ENCODE measurements at places on chromosomes 11 and 22. TPM values are rescaled to one million over a fixed set of nuclear protein-coding genes. Genes with fewer than 3 reads are reported as not detected.

DNA sequence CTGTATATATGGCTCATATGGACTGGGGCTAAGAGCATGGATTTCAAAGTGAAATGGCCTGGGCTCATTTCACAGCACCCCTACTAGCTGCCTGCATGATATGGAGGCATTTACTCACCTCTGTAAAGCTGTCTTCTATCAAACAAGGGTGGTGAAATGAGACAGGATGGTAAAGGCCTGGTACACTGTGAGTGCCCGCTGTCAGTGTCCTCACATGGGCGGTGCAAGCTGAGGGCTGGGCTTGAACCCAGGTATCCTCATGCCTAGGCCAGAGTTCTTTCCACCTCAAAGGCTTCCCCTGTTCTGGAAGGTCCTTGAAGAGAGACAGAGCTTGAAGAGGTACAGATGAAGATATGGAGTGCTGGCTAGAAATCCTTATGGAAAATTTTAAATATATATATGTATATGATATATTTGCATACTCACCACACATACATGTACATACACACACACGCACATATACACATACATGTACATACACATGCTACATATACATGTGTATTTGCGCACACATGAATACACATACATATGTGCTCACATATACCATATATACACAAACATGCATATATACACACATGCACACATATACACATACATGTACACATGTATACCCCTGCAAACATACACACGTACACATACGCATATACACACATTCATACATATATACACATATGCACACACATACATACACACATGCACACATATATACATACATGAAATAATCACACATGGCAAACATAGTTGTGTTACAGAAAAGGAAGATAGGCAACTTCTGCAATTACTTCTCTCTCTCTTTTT, 44.7 kb downstream of the MICAL2 start:
- H3K4me3 ChIP-seq = no peak overlapping the region
- no peak for DNase-seq
- H3K27me3 ChIP-seq = no peaks in the 10 kb centered on the region

GRCh38 chr11:113329725-113330124, 15.3 kb downstream of the TTC12 start:
- no peak overlapping the region for H3K4me3 ChIP-seq
- peaks cover 11% of the 10 kb centered on the region for H3K4me1 ChIP-seq
- peaks cover 19% of the 10 kb centered on the region for H3K36me3 ChIP-seq
- DNase-seq = no peak
- H3K27me3 ChIP-seq = no peaks in the 10 kb centered on the region
- H3K27ac ChIP-seq = no peak overlapping the region

TNRC6B gene
- 37.5 TPM for total RNA-seq

- no peak overlapping the region for H3K27ac ChIP-seq
- H3K36me3 ChIP-seq = no peaks in the 10 kb centered on the region
- H3K27me3 ChIP-seq = no peaks in the 10 kb centered on the region
- no peak for DNase-seq
- H3K4me1 ChIP-seq = peaks cover 6% of the 10 kb centered on the region
These were observed 22.0 kb upstream of the TUB start for GRCh38 chr11:8059030-8059429.

DNA sequence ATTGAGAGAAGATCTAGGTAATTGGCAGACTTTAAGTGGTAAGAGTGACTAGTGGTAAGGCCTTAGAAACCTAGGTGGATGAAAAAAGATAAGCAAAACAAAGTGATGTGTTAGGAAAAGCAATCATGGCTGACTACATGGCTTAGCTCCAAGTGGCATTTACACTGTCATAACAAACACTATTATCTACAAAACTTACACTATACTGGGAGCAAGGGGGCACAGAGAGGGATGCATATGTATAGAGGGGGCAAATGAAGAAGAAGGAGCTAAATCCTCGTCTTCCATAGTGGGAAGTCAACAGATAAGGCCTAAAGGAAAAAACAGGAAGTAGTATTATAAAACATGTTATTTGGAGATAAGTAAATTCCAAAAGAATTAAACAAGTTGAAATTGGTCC, 32.5 kb downstream of the ADORA2A start:
- H3K4me3 ChIP-seq = no peak overlapping the region
- H3K4me1 ChIP-seq = peaks cover 5% of the 10 kb centered on the region
- H3K36me3 ChIP-seq = no peaks in the 10 kb centered on the region
- DNase-seq = no peak
- H3K27ac ChIP-seq = no peak overlapping the region

GRCh38 chr11:128509621-128510389, 77.6 kb downstream of the ETS1 start:
- H3K27me3 ChIP-seq = no peaks in the 10 kb centered on the region
- peak overlapping the region; percentile 99 for H3K27ac ChIP-seq
- peaks cover 95% of the 10 kb centered on the region for H3K4me1 ChIP-seq
- peak overlapping the region; percentile 80 for H3K4me3 ChIP-seq
- H3K36me3 ChIP-seq = peaks cover 91% of the 10 kb centered on the region
- DNase-seq = no peak

DNA sequence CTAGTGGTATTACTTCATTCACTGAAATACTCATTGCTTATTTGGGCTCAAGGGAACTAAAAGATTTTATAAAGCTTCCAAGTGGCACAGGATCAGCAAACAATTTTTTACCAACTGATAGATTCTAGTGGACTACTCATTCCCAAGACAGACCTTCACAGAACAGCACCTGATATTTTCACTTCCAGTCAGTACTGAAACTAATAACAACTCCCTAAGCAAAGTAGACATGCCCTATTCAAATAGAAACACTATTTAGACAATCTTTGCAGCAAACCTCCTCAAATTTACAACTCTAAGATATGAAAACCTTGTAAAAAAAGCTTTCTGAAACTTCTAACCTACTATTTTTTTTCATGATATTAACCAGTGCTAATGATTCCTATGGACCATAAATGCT, 2345.8 kb downstream of the LRRC4C start:
- H3K27ac ChIP-seq = no peak overlapping the region
- no peak for DNase-seq
- H3K4me3 ChIP-seq = no peak overlapping the region
- no peaks in the 10 kb centered on the region for H3K36me3 ChIP-seq
- no peaks in the 10 kb centered on the region for H3K4me1 ChIP-seq

GRCh38 chr11:22426915-22427314, 88.7 kb downstream of the SLC17A6 start:
- no peak for DNase-seq
- H3K4me1 ChIP-seq = peaks cover under 1% of the 10 kb centered on the region
- H3K36me3 ChIP-seq = no peaks in the 10 kb centered on the region
- no peak overlapping the region for H3K27ac ChIP-seq

DNA sequence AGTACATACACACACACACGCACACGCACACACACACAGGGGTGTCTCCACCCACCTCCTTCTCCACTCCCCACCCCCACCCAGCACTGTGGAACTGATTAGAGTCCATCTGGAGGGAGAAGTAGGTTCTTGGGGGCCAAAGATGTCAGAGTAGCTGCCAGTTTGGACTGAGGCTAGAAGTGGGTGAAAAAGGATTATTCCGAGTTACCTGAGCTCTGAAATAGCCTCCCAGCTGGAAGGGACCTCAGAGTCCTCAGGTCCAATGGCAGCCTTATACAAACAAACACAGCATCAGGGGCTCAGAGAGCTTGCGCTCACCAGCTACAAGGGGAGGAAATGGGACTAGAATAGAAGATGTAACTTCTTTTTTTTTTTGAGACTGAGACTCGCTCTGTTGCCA, 20.8 kb downstream of the IL10RA start:
- peaks cover 15% of the 10 kb centered on the region for H3K36me3 ChIP-seq
- DNase-seq = no peak
- no peak overlapping the region for H3K4me3 ChIP-seq
- peak overlapping the region; percentile 78 for H3K27ac ChIP-seq
- peaks cover 91% of the 10 kb centered on the region for H3K4me1 ChIP-seq
- H3K27me3 ChIP-seq = no peaks in the 10 kb centered on the region

C1QTNF4 gene
- total RNA-seq = not detected

DNA sequence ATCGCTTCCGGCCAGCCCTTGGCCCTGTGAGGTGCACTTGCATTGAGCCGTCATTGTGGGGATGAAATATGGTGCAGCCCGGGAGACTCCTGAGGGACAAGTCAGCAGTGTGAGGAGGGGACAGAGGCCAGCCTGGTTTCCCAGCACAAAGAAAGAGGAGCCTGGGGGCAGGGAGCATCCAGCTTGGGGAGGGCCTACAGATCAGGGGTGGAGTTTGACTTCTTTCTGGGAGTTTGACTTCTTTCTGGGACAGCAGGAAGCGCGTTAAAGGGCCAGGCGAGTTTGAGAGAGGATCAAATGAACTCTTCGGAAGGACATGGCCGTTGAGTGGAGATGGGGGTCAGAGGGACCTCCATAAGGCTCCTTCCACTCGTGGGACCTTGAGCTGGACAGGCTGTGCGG, 91.9 kb downstream of the LRRC32 start:
- H3K36me3 ChIP-seq = no peaks in the 10 kb centered on the region
- no peak overlapping the region for H3K4me3 ChIP-seq
- H3K27ac ChIP-seq = no peak overlapping the region
- no peaks in the 10 kb centered on the region for H3K4me1 ChIP-seq
- H3K27me3 ChIP-seq = peaks cover 30% of the 10 kb centered on the region

MSANTD2 gene
- 7.2 TPM for total RNA-seq

DNA sequence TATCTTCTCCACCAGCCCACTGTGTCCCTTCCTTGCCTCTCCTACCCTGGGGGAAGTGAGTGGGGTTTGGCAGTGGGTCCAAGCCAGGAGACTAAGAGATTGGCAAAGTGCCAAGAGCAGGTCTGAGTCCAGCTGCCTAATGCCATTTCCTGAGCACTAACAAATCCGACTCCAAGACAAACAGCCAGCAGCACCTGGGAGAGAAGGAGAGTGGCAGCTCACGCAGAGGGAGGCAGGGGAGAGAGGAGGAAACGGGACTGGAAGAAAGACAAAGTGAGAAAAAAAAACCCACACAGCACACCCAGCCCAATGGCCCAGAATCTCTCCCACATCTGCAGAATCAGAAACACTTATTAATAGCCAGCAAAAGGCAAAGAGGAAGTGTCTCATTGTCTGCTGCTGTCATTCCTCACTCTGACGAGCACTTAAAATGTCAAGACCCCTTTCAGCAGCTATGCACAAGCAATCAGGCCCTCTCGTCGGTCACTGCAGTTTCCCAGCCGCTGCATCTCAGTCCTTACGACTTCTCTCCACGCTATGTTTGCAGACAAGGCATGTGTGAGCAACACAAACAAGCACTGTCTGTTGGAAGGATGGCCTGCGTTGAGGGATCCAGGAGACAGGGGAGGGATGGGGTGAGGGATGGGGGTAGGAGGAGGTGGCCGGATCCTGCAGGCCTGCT, 558.4 kb upstream of the CADM1 start:
- H3K36me3 ChIP-seq = no peaks in the 10 kb centered on the region
- DNase-seq = no peak
- no peak overlapping the region for H3K27ac ChIP-seq
- no peak overlapping the region for H3K4me3 ChIP-seq
- peaks cover 18% of the 10 kb centered on the region for H3K27me3 ChIP-seq

CYP2D6 gene
- total RNA-seq = 2.4 TPM

TRPM5 gene
- not detected for total RNA-seq

DNA sequence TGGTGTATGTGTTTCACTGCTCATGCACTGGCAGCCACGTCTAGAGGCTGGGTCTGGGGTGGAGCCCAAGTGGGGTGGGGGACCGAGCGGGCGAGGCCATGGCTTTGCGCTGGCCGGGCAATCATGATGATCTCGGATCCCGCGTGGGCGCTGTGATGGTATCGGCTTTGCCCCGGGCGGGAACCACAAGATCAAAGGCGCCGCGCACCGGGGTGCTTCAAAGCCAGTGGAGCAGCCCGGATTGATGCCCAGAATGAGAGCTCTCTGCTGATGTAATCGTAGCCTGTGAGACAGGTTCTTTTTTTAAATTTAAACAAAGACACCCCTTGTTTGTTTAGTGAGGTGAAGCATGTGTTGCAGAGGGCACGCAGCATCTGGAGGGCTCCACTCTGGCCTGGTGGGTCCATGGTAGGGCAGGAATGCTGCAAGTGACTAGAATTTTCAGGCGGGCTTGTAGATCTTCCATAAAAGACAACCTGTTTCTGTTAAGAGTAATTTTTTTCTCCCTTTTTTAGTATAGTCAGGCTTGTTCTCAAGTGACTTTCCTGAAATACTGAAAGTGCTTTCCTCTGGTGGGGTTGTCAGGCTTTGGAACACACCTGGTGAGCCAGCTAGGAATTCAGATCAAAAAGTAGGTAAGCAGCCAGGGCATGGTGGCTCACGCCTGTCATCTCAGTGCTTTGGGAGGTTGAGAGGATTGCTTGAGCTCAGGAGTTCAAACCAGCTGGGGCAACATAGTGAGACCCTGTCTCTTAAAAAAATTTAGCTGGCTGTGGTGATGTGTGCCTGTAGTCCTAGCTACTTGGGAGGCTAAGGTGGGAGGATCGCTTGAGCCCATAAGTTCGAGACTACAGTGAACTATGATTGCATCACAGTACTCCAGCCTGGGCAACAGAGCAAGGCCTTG, 40.7 kb downstream of the ZNRF3 start:
- H3K4me3 ChIP-seq = no peak overlapping the region
- H3K36me3 ChIP-seq = no peaks in the 10 kb centered on the region
- peaks cover 73% of the 10 kb centered on the region for H3K27me3 ChIP-seq
- no peak overlapping the region for H3K27ac ChIP-seq

DNA sequence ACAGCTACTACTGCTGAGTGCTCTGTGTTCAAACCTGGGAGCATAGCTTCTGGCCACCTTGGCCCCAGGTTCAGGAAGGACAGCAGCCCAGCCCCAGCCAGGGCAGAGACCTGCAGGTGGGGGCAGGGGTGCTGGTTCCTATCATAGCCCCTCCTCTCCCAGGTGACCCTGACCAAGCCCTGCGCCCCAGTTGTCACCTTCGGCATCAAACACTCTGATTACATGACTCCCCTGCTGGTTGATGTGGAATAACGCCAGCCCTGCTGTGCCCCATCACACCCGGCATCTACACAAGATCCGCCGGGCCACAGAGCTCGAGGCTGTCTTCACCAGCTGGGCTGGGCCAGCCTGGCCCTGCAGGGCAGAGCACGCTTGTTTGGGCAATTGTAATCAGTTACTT, 6.9 kb downstream of the SCGB1C1 start:
- H3K4me3 ChIP-seq = no peak overlapping the region
- H3K27ac ChIP-seq = no peak overlapping the region
- H3K27me3 ChIP-seq = no peaks in the 10 kb centered on the region

KLHL35 gene
- 0.21 TPM for total RNA-seq

KCNQ1OT1 gene
- total RNA-seq = 0.14 TPM

DNA sequence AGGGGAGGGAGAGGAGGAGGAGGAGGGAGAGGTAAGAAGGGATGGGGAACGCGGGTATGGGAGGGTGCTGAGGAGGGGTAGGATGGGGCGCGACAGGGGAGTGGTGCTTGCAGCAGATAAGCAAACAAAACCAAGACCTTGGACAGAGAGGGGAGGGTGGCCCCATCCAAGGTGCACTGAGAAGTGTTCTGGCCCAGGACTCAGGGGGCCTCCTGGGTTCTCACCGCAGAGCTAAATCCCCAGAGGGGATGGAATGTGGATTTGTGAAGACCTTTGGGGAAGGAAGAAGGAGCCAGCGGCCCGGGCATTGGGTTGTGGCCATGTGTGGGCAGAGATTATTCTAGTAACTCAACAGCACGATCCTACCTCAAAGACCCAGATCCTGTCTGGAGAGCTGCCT, 90.9 kb upstream of the LINC01488 start:
- H3K4me1 ChIP-seq = no peaks in the 10 kb centered on the region
- H3K27me3 ChIP-seq = no peaks in the 10 kb centered on the region
- no peak overlapping the region for H3K4me3 ChIP-seq
- peaks cover 4% of the 10 kb centered on the region for H3K36me3 ChIP-seq
- no peak overlapping the region for H3K27ac ChIP-seq
- DNase-seq = no peak

ALG9 gene
- total RNA-seq = 36.8 TPM

- peak overlapping the region; percentile 73 for H3K27ac ChIP-seq
- DNase-seq = no peak
- peaks cover 91% of the 10 kb centered on the region for H3K4me1 ChIP-seq
These were observed 55.7 kb downstream of the SYTL2 start for GRCh38 chr11:85755285-85755684.

GRCh38 chr22:46803031-46803880, 40.8 kb downstream of the TBC1D22A start:
- no peak overlapping the region for H3K4me3 ChIP-seq
- peaks cover 45% of the 10 kb centered on the region for H3K36me3 ChIP-seq
- no peaks in the 10 kb centered on the region for H3K27me3 ChIP-seq
